ENCODE measurements at places on chromosomes 7 and 10. TPM values are rescaled to one million over a fixed set of nuclear protein-coding genes. Genes with fewer than 3 reads are reported as not detected.

Gene SPRN
- total RNA-seq: not detected

Gene NXPH1
- total RNA-seq: not detected

Gene ABLIM1
- 90.4 TPM for total RNA-seq

Gene PLEKHS1
- 10.1 TPM for total RNA-seq

Gene PPRC1
- total RNA-seq: 62.7 TPM

Gene SVOPL
- not detected for total RNA-seq

Gene DYNC1I1
- 1.8 TPM for total RNA-seq

Gene DOCK4
- 17.5 TPM for total RNA-seq

Gene PTEN
- total RNA-seq: 131 TPM

Gene CYP3A7
- not detected for total RNA-seq

Gene PUS7
- total RNA-seq: 1.9 TPM

Gene AQP1
- total RNA-seq: 27.6 TPM

Gene CALCR
- not detected for total RNA-seq

Gene ATRNL1
- 13.5 TPM for total RNA-seq

Gene HGF
- total RNA-seq: 2.2 TPM

Gene BTBD16
- not detected for total RNA-seq

Gene TRIM74
- total RNA-seq: not detected

All from transverse colon (tissue), 4 donors.